ENCODE measurements at places on chromosomes 3 and 15.

- no peak for DNase-seq
These were observed 33.8 kb downstream of the EFL1 start for GRCh38 chr15:82228750-82229149.

GRCh38 chr3:161549261-161549660 is 52.7 kb downstream of the OTOL1 start:
- DNase-seq, result no peak

DNA sequence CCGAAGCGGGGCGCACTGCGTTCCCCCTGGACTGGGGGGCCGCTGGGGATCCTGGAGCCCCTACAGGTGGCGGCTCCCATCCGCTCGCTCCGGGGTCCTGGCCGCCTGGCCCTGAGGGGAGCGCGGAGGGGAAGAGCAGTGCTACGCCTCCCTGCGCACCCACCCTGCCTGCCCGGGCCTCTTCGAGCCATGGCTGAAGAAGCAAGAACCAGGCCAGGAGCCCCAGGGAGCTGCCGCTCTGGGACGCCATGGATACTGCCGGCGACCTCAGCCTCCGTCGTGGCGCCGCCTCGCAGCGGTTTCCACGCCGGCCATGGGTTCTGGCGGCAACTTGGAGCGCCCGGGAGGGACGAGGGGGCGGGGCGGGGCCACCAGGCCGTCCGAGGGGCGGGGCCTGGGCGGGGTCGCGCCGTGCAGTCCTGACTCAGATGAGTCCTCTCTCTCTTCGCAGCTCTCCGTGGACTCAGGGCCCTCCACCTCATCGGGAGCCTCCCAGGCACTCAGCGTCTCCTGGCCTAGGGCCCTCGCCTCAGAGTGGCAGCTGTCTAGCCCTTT is 50.9 kb downstream of the MYL3 start:
- peak; percentile 75 for DNase-seq

GRCh38 chr3:143120716-143121240 is 1.2 kb downstream of the CHST2 start:
- DNase-seq, result no peak

GRCh38 chr3:17014709-17015108 is 130.0 kb downstream of the PLCL2 start:
- DNase-seq, result no peak

GRCh38 chr3:14561051-14561960 is 21.2 kb upstream of the GRIP2 start:
- no peak for DNase-seq

GRCh38 chr3:2774481-2775249 is 335.5 kb downstream of the IL5RA start:
- DNase-seq, result no peak

- DNase-seq, result no peak
These were observed 367 bp downstream of the OR4F6 start for GRCh38 chr15:101803676-101804075.

DNA sequence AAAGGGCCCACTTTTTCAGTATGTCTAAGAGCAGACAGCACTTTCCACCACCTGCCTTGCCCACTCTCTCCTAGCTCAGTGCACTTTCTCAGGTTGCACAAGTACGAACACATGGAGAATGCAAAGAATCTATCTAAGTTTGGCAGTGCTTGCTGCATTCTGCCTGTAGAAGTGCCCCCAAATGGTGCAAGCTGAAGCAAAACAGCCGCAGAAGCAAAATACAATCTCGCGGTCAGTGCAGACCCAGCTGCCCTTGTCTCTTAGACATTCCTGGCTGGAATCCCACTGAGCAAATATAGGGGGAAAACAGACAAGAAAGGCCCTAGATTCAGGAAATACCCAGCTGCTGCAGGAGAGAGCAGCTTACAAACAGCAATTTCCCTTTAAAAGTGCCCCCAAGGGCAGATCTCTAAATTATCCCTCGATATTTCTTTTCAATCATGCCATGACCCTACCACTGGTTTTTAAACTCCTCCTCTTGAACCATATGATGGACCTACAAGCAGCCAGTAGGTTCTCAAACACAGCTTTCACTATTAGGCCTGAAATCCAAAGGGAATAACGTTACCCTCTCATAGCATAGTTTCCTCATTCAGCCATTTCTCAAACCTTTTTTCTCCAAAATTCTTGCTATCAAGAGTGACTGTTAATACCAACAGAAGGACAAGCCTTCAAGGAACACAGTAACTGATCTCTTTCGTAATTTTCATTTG is 67.0 kb downstream of the TNIK start:
- peak; percentile 77 for DNase-seq

- DNase-seq, result no peak
These were observed 12.5 kb downstream of the TRIM59 start for GRCh38 chr3:160437083-160437455.

DNA sequence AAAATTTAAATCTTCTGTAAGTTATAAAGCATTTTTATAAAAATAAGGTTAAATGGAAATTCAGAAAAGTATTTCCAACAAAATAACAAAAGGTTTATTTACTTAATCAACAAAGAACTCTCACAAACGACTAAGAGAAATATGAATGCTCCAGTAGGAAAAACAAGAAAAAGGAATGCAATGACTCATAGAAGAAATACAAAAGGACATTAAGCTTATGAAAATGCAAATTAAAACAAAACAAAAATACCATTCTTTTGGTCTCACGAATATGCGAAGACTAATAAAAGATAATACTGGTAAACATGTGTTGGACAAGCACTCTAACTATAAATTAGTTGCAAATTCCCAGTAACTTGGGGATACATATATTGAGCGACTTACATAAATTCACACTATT is 17.5 kb upstream of the TBC1D5 start:
- no peak for DNase-seq

DNA sequence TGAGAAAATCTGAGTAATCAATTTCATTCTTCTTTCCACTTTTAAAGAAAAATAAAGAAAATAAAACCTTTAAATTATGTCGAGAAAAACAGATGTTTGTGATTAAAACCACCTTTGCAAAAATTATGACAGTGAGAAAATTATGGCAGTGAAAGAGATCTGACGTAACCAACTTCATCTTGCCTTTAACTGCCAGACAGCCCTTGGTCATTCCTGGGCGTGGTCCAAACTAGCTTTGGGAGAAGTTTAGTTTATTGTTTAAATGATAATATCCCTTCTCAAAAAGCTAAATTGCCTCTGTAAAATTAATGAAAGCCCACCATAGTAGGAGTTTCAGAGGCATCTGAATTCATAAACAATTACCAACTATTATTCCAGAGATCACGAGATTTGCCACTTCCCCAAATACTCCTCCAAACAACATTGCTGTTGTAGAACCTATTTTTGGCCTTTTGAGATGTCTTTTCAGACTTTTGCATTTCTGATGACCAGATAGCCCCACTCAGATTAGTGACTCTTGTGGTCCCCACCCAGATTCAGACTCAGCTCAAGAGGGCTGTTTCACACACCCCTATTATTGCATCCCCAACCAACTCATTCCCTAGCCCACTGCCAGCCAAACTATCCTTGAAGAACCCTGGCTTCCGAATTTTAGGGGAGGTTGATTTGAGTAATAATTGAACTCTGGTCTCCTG is 664.4 kb upstream of the CBLB start:
- DNase-seq, result no peak

DNA sequence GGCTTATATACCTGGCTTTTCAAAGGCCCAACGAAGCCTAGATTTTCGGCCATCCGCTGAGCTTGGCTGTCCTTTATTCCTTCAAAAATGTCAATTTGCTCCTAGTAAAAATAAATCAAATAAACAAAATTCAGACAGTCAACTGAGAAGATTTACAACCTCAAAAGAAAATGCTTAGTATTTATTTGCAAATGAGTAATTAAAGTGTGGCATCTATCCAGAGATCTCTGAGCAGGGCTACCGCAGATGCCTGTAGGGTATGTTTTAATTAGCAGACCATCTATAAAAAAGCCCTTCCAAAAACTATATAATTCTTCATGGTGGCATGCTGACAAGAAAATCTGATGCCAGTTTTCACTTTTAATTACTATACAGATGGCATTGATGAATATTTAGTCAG is 136.2 kb downstream of the SUCLG2 start:
- DNase-seq, result no peak

- peak; percentile 66 for DNase-seq
These were observed 48.5 kb upstream of the PEX5L start for GRCh38 chr3:180085122-180085710.

- DNase-seq, result no peak
These were observed 18.9 kb downstream of the CD200 start for GRCh38 chr3:112351823-112352222.

DNA sequence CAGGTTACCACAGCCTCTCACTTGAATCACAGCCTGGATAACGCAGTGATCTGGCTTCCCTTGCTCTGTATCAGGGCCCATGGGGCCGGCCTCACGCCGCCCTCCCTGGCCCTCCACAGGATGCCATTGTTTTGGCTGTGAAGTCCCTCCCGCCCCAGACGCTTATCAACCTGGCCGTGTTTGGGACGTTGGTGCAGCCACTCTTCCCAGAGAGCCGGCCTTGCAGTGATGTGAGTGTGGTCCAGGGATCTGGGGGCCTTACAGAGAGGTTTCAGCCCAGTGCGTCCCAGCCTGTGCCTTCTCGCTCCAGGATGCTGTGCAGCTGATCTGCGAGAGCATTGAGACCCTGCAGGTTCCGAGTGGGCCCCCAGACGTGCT is 6.6 kb downstream of the VWA5B2 start:
- no peak for DNase-seq

DNA sequence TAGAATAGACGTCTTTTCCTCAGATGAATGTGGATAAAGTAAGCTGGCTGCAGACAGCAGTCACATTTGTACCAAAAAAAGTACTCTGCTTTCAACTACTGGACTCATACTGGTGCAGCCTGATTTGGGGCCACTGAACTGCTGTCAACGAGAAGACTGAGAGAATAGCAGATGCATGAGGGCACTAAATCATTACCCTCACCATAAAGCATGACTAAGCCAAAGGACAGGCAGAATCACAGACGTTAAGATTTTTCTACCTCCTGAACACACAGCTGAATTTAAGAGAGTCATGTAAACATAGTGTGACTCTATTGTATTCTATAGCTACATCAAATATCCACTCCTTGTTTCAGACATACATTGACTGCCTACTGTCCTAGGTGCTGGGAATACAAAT is 67.8 kb upstream of the CDAN1 start:
- no peak for DNase-seq

GRCh38 chr15:35595656-35596055 is 49.7 kb upstream of the DPH6 start:
- no peak for DNase-seq

GRCh38 chr3:124034016-124034843 is 42.3 kb upstream of the ROPN1 start:
- no peak for DNase-seq

DNA sequence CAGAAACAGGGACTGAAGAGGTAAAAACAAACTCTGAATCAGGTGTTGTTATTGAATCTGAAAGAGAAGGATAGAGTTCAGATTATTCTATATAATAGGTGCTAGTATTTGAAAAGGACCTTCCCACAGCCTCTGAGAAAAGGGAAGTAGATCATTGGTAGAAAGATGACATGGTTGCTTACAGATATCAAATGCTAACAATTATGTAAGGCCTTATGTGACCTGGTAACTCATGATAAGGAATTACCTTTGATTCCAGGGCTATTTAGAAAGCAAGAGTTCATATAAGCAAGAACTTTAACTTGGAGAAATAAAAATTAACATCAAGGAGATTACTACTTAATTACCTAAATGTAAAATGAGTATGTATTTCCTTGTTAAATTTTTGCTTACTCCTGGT is 7.6 kb downstream of the SLC27A2 start:
- DNase-seq, result no peak

DNA sequence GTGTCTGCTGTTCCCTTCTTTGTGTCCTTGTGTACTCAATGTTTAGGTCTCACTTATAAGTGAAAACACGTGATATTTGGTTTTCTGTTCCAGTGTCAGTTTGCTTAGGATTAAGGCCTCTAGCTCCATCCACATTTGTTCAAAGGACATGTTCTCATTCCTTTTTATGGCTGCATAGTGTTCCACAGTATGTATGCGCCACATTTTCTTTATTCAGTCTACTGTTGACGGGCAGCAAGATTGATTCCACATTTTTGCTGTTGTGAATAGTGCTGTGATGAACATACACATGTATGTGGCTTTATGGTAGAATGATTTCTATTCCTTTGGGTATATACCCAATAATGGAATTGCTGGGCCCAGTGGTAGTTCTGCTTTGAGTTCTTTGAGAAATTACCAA is 122.7 kb upstream of the THBS1 start:
- no peak for DNase-seq

GRCh38 chr3:54733106-54734006 is 194.5 kb downstream of the LRTM1 start:
- no peak for DNase-seq

DNA sequence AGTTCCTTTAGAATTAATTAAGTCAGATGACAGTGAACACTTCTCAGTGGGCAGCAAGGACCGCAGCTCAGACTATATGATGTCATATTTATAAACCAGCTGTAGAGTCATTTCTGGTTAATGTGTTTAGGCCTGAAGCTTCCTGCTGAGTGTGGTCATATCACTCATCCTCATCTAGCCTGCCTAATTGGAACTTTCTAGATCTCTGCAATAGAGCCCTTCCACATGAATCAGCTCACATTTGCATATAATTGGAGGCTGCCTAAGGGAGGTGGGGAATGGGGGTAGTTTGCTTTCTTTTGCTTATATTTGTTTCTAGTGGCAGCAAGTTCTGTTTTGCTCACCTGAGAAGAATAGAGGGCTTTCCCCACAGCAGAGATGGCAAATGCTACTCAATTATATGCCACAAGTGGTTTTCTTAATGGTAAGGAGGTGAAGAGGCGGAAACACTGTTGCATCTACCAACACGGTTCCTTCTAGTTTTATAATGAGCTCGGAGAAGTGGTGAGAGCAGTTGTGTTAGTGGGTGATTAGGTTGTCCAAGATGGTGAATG is 148.1 kb downstream of the KLHL25 start:
- no peak for DNase-seq

DNA sequence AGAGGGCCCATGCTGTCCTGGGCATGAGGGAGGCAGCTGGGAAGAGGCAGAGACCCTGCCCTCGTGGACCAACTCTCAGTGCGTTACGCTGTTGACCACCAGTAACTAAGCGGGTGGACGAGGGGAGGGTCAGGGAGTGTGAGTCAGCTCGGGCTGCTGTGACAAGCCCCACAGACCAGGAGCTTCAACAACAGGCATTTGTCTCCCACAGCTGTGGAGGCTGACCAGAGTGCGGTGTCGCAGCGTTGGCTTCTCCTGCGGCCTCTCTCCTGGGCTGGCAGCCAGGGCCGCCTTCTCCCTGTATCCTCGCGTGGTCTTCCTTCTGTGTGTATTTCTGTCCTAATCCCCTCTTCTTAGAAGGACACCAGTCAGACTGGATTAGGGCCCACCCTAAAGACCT is 13.0 kb downstream of the EFCC1 start:
- DNase-seq, result no peak

GRCh38 chr3:134600206-134600605 is 50.6 kb downstream of the KY start:
- DNase-seq, result no peak

DNA sequence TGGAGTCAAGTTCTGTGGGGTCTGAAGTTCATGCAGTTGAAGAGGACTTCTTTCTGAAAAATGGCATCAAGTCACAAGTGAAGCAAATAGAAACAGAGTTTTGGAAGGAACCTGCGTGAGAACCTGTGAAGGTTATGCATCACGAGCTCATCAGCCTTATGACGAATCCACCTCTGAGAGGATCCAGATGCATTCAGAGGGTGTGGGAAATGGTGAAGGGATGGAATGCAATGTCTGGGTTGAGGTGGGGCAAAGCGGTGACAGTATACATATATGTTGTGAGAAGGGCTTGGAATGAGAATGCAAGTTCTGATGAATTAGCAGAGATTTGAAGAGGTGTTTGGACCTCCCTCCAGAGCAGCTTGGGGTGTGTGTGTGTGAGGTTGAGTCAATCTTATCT is 382.1 kb upstream of the TBL1XR1 start:
- no peak for DNase-seq

Measured in NCI-H2029 (cell line).